ENCODE measurements at places on chromosomes 1 and 21. TPM values are rescaled to one million over a fixed set of nuclear protein-coding genes. Genes with fewer than 3 reads are reported as not detected.

GPR52 gene
- total RNA-seq = 2.6 TPM

ZNF362 gene
- total RNA-seq = 30.7 TPM

- no peak overlapping the region for H3K27ac ChIP-seq
- no peaks in the 10 kb centered on the region for H3K36me3 ChIP-seq
- H3K27me3 ChIP-seq = no peaks in the 10 kb centered on the region
- DNase-seq = no peak
Observed at GRCh38 chr1:192805832-192806323, 3.0 kb upstream of the RGS2 start.

DNA sequence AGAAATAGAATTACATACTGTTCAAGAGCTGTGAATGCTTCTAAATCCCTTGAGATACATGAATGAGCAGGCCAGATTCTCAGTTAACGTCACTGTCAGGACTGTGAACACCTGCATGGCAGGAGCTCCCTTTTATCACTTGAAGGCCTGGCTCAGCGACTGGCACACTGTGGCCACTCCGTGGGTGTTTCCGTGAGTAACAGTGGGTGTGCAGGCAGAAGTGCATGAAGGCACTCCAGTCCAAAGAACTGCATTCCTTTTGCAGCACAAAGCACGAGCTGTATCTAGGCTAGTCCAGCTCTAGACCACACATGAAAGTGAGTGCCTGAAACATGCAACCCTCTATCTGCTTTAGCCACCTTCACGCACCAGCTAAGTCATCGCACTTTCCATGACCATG lies 9.6 kb upstream of the SIM2 start:
- no peak for DNase-seq
- no peaks in the 10 kb centered on the region for H3K36me3 ChIP-seq
- H3K27ac ChIP-seq = no peak overlapping the region
- H3K4me3 ChIP-seq = no peak overlapping the region
- H3K27me3 ChIP-seq = peaks cover 100% of the 10 kb centered on the region

GRCh38 chr1:89098857-89099256 lies 27.1 kb downstream of the GBP2 start:
- DNase-seq = no peak
- H3K27ac ChIP-seq = no peak overlapping the region
- no peaks in the 10 kb centered on the region for H3K27me3 ChIP-seq
- no peaks in the 10 kb centered on the region for H3K36me3 ChIP-seq

DNA sequence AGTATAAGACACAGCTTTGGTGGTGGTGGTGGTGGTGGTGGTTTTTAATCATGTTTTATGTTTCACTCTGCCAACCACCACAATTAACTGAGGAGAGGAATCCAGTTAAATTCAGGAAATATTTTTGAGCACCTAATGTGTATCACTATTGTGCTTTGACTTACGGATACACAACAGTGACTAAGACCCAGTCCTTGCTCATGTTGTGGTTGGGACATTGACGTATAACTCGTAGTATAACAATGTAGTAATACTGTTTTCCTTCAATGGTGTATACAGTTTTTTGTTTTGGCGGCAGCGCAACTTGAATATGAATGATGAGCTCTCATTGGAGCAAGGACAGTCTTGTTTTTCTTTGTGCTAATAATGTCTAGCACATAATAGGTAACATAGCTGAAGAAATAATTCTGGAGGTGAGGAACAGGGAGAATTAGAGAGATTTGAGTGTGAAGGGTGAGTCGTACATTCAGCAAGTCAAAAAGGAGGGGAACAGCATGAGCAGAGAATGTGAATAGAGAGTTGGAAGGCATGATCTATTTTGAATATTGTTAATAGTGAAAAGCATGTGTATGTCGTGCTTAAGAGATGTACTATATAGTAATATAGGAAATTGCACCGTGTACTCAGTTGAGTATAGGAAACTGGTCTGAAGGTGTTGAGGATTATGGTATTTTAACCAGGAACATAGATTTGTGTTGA lies 5.5 kb downstream of the CACYBP start:
- no peak for DNase-seq
- no peak overlapping the region for H3K4me3 ChIP-seq
- peaks cover 57% of the 10 kb centered on the region for H3K36me3 ChIP-seq

Measured in lower lobe of right lung (tissue), 2 donors.